Activated CD8-positive, alpha-beta memory T cell treated with anti-CD3 and anti-CD28 coated beads, Interleukin-2, amount 10 ng/mL, durations not matched to agents 7 days and 5 days (primary cell): ENCODE measurements at places on chromosomes 5 and 9. TPM values are rescaled to one million over a fixed set of nuclear protein-coding genes. Genes with fewer than 3 reads are reported as not detected.

DNA sequence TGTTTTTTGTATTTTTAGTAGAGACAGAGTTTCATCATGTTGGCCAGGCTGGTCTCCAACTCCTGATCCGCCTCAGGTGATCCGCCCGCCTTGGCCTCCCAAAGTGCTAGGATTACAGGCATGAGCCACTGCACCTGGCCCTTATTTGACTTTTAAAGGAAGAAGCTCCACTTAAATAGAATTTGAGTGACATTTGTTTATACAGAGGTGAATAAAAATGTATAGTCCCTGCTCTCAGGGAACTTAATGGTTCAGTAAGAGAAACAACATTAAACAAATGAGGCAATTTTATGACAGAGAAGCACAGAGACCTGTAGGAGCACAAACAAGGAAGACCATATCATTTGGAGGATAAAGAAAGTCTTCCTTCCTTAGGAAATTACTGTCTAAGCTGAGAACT is 65.7 kb downstream of the C9orf152 start:
- DNase-seq, result no peak

- no peak for DNase-seq
Measured at GRCh38 chr5:26003966-26004365, 1034.4 kb downstream of the CDH9 start.

GRCh38 chr5:64462391-64462790 is 43.4 kb upstream of the RGS7BP start:
- DNase-seq, result no peak

DNA sequence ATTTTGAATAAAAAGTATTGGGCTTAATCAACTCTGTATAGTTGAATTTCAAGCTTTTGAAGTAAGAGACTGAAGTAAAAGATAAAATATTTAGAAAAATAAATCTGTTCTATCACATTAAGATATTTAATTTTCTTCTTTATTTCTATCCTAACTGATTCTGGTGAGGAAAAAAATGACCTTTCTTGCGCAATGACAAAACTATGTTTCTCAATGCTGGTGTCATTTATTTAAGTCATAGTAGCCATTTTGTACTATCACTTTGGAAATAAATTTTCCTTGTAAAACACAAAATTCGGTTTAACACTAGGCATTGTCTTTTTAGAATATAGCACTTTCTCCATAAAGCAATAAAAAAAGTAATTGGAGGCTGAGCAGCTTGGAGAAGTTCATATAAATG is 728.0 kb downstream of the CDH9 start:
- DNase-seq, result no peak

Gene CDH10
- not detected for total RNA-seq
